ENCODE measurements at places on chromosomes 12 and 14.

GRCh38 chr14:91078095-91078737, 17.8 kb upstream of the RPS6KA5 start:
- DNase-seq, result no peak

DNA sequence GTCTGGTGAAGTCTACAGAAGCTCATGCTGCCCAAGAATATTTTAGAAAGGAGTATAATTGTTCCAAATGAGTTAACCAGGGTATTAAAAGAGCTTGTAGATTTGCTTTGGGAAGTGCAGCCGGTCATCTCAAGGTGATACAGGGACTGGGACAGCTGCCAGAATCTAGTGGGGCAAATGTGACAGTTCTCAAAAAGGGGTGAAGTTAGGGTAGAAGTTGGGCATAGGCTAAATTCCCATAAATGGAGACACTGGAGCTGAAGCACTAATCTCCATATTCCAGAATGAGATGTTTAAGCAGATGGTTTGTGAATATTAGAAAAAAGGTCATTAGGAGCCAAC, 94.7 kb downstream of the ANO6 start:
- no peak for DNase-seq

DNA sequence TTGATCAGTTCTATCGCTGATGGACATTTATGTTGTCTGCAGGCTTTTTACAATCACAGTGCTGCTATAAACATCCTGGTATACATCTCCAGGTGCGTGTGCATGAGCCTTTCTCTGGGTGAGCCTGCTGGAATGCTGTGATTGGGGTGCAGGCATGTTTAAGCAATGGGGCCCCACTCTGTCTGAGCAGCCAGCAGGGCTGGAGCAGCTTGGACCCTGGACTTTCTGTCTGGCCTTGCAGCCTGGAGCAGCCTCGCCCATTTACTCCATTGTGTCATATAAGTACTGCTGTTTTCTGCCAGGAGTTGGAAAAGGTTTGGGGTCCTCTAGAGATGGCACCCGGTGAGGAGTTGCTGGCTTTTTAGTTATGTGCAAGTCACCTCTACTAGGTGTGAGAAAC, 199.0 kb downstream of the KIF26A start:
- no peak for DNase-seq

DNA sequence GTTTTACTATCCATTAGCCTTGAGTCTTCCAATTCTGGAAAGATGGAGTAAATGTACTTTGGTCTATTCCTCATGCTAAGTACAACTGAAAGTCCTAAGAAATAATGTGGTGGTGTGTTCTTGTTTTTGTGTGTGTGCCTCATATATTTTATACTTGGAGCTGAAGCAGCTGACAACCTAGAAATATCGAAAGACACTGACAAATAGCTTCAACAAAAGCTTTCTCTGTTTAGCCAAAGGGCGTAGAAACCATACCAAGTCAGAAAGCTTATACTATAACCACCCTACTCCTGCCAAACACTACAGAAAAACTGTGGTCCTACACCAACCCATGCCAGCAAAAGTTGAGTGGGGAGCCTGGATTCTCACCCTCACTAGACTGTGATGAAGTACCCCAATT, 188.4 kb downstream of the GPHN start:
- no peak for DNase-seq

DNA sequence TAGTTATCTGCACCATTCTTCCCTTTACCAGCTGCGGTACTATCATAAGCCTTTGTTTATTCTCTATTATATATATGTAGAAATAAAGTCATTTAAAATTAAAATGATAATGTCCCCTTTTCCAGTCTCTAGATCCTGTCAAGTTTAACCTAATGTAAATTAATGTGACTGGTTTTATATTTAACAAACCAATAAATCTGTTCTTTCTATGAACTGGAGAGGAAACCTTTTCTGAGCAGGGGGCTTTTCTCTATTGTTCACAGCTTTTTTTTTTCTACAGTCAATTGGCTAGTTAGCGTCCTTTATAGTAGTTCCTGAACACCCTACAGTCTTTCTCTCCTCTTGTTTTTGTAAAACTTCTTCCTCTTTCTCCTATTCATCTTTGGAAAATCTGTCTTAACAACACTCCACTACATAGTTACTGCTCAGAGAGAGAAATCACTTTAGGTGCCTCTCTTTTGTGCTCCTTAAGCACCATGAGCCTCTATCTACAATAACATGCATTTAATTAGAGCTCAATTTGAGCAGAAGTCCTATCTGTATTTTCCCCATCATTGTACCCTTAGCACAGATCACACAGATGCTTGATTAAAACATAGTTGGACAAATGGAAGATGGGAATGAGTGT, 332.6 kb upstream of the SYT1 start:
- no peak for DNase-seq

DNA sequence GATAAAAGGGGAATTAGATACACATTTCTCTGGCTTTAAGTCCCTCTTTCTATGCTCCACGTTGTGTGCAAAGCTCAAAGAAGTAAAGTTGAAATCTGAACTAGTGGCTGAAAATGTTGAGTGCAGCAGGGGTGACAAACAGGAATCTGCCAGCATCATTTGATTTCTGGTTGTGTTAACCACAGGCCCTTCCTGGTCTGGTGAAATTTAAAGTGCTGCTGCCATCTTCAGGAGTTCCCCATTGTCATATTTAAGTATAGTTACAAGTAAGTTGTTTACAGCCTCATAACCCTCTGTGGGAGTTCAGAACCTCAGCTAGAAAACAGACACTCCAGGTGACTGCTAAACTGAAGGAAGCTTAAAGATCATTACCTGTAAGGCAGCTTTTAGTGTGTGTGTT, 90.9 kb upstream of the CCDC196 start:
- no peak for DNase-seq

GRCh38 chr12:106629797-106630659, 47.2 kb downstream of the RFX4 start:
- DNase-seq, result no peak

- no peak for DNase-seq
Observed at GRCh38 chr12:116196752-116197718, 80.5 kb downstream of the MED13L start.

- DNase-seq, result no peak
Observed at GRCh38 chr12:39392154-39392925, 50.6 kb downstream of the KIF21A start.

DNA sequence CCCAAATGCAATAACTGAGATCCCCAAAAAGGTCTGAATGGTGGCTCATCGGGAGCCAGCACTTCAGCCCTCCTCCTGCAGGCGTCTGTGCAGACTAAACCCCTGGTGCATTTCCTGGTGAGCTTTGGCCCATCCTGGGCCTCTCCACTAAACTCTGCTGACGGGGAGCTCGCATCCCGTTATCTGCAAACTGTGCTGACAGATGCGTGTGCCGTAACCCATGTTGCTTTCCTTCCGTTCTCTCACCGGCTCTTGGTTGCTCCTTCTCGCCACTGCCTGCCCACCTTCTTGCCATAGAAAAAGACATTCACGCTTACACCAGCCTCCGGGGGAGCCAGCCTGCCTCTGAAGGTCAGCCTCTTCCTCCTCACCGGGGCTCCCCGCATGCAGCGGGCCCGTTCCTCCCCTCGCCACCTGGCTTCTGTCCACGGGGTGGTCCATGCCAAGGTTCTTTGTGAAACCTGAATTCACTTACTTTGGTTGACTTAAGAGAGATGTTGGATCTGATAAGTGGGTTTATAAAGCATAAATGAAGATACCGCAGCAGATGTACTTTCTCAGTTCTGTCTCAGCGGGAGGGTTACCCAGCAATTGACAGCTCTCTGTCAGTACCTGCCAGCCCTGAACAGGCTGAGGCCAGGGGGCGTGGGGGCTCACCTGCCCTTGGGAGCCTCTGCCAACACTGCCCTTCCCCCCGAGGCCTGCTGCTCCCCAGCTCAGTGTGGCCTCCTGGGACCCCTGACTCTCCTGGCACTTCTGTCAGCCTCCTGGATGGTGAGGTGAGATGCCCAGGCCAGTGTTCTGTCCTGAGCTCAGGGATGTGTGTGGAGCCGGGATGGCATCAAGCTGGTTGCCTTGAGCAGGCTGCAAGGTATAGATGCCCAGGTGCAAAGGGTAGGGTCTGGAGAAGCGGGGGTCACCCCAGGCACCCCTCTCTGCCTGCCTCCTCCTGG, 14.2 kb downstream of the ZFYVE21 start:
- no peak for DNase-seq

DNA sequence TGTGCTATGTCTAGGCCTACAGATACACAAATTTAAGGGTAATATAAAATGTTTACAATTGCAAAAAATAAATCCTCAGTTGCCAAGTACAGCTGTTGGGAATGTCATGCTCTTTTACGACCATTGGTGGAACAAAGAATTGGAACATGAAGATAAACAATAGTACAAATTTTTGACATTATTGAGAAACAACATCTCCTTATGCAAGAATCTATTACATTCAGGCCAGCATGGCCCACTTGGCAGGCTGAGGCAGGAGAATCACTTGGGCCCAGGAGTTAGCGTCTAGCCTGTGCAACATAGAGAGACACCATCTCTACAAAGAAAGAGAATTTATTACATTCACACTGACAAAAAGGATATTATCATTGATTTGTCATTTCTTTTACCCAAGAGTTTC, 135.9 kb upstream of the NTF3 start:
- no peak for DNase-seq

GRCh38 chr14:34302654-34303053, 159.4 kb downstream of the SPTSSA start:
- DNase-seq, result no peak

- no peak for DNase-seq
Observed at GRCh38 chr12:1310653-1311052, 283.7 kb downstream of the FBXL14 start.

- no peak for DNase-seq
Observed at GRCh38 chr12:105228966-105229365, 7.0 kb downstream of the APPL2 start.

DNA sequence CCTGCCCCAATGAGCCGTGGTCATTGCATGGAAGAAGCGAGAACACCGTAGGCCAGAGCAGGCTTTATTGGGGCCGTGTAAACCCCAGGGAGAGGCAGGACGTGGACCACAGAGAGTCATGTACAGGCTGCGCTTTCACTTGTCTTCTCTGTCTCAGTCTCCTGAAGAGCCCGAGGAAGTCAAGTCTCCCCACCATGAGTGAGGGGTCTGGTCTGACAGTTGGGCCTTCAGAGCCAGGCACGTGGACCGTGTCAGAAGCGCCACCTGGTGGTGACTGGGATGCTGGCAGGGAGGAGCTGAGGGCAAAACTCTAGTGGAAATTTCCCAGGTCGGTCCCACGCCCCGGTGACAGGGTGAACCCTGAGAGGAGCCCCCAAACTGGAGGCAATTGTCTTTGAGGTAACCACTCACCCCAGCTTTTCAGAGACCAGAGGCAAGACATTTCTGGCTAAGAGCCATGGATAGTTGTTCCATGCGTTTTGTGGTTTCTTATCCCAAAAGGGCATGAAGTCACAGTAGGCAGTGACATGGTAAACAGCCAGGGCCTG, 17.4 kb downstream of the RPS6KL1 start:
- peak; percentile 19 for DNase-seq

DNA sequence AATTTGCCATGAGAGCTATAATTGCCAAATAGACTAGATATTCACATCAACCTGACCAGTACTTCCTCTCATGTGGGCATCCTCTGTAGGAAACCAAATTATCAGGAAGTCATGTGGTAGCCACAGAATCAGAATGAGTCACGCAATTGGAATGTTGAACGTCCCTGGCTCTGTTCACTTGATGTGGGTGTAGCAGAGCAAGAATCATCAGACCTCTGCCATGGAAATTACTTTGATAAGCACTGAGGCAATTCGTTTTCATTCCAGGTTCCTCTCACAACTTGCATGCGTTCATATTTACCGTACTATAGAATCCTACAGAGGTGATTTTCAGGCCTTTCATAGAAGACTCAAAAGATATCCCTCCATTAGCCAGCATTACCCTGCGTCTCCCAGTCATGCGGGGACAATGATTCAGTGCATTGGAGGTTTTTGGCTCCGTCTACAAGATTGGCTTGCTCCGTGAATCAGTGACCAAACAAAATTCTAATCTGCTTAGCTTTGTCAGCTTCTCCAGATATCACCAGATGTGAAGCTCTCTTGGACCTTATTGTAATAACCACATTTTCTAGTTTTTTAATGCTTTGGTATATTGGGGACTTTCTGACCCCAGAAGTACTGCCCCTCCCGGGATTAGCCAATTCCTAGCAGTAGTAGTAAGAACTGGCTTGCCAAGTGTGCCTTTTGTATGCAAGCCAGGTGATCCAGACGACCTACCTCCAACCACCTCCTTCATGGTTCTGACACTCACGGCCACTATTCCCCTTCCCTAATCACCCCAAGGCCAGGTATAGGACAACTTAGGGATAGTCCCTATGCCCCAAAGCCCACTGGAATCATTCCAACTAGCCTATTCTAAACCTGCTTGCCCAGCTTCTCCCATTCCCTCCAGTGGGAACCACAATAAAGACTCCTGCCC, 133.4 kb downstream of the KICS2 start:
- DNase-seq, result peak; percentile 98

DNA sequence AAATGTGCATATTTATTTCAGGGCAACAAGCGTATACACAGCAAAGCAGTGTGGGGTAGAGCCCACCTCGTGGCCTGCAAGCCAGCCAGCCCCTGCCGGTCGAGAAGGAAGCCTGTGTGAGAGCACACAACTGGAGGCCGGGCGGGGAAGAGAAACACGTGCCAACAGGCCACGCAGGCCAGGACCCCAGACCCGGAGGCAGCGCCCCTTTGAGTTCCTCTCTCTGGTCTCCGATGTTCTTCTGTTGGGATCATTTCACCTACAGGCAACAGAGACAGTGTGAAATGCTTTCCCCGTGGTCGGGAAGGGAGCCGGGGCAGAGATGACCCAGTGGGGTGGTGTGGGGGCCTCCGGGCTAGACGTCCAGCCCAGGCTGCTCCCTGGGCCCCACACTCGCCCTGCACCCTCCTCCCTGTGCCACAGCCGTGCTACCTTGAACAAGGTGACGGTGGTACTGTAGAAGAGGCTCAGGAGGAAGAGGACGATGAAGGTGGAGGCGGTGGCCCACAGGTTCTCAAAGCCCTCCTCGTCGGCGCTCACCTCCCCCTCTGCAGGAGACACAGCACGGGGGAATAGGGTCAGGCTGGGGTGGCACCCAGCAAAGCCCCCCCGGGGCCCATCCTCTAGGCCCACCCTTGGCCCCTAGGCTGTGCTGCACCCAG, 325.5 kb downstream of the TMEM121 start:
- DNase-seq, result no peak

GRCh38 chr12:65618588-65618987, 205.7 kb upstream of the HMGA2 start:
- DNase-seq, result no peak

- DNase-seq, result no peak
Observed at GRCh38 chr14:61256826-61257468, 24.2 kb downstream of the TMEM30B start.

DNA sequence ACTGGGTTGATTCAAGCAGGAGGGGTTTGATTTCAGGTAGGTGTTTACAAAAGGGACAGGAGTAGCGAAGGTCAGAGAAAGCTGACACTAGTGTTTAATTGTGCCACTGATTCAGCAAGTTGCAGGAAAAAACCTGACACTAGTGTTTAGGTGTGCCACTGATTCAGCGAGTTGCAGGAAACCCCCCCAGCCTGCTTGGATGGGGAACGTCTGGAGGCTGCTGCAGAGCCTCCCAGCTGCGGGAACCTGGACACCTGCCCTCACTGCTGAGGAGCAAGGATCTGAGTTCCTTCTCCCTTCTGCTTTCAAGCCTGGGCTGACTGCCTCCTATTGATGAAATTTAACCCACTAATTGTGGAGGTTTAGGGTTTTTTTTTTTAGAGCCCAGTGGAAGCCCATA, 84.2 kb downstream of the AVPR1A start:
- no peak for DNase-seq
